ENCODE measurements at places on chromosomes 7 and 10. TPM values are rescaled to one million over a fixed set of nuclear protein-coding genes. Genes with fewer than 3 reads are reported as not detected.

Gene MYL10
- not detected for total RNA-seq

Gene MACROH2A2
- total RNA-seq = 3.5 TPM

Gene ADRA2A
- not detected for total RNA-seq

Gene KCNMA1
- total RNA-seq = not detected

GRCh38 chr7:101783381-101784181 lies 33.8 kb upstream of the CUX1 start:
- peaks cover 8% of the 10 kb centered on the region for H3K4me1 ChIP-seq
- H3K27me3 ChIP-seq = peaks cover 5% of the 10 kb centered on the region
- no peaks in the 10 kb centered on the region for H3K36me3 ChIP-seq
- H3K27ac ChIP-seq = no peak overlapping the region
- no peak overlapping the region for H3K4me3 ChIP-seq

- H3K36me3 ChIP-seq = no peaks in the 10 kb centered on the region
- no peaks in the 10 kb centered on the region for H3K4me1 ChIP-seq
- no peak overlapping the region for H3K4me3 ChIP-seq
- peaks cover 2% of the 10 kb centered on the region for H3K27me3 ChIP-seq
- no peak for DNase-seq
Measured at GRCh38 chr7:32611201-32612099, 116.2 kb downstream of the AVL9 start.

DNA sequence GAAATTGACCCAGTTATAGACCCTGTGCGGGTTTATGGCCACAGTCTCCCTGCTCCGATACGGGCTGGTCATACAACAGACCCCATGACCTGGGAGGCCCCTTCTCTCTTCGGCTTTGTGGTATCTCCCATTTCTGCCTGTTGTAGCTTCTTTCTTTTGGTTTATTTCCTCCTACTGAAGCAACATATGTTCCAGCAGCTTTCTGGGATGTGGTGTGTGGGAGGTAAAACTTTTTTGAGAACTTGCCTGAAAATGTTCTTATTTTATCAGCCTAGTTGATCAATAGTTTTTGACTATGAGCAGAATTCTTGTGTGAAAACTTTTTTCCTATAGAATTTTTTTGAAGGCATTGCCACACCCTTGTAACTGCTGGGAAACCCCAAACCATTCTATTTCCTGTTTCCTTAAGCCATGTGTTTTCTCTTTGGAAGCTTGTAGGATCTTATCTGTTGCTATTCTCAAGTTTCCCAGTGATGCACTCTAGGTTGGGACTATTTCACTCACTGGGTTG lies 80.0 kb downstream of the DAGLB start:
- H3K4me1 ChIP-seq = peaks cover 7% of the 10 kb centered on the region
- no peak overlapping the region for H3K4me3 ChIP-seq
- H3K27ac ChIP-seq = no peak overlapping the region
- H3K36me3 ChIP-seq = no peaks in the 10 kb centered on the region
- DNase-seq = no peak

All from activated T-helper 1 cell treated with anti-CD3 and anti-CD28 coated beads, Interleukin-12 subunit alpha, Interleukin-12 subunit beta, Interleukin-2, Interleukin-4 antibody, amounts not matched to agents 30 ng/mL and 10 ng/mL and 1 ng/mL, durations not matched to agents 14 hours and 24 hours and 36 hours (primary cell).